ENCODE measurements at places on chromosomes 4 and X. TPM values are rescaled to one million over a fixed set of nuclear protein-coding genes. Genes with fewer than 3 reads are reported as not detected.

Gene CLGN
- total RNA-seq, result 0.09 TPM

Gene DIPK2B
- 62.7 TPM for total RNA-seq

Gene ADH6
- total RNA-seq, result not detected

Gene RTL5
- total RNA-seq, result 0.33 TPM

Gene MAGED1
- 54.0 TPM for total RNA-seq

Gene UGT8
- total RNA-seq, result not detected

Gene CSAG3
- not detected for total RNA-seq

Gene STATH
- not detected for total RNA-seq

Gene DUX4
- not detected for total RNA-seq

Measured in dermis lymphatic vessel endothelial cell (primary cell).